ENCODE measurements at places on chromosomes 6 and 20.

GRCh38 chr20:23363257-23363649, 1.3 kb downstream of the GZF1 start:
- no peak for DNase-seq

DNA sequence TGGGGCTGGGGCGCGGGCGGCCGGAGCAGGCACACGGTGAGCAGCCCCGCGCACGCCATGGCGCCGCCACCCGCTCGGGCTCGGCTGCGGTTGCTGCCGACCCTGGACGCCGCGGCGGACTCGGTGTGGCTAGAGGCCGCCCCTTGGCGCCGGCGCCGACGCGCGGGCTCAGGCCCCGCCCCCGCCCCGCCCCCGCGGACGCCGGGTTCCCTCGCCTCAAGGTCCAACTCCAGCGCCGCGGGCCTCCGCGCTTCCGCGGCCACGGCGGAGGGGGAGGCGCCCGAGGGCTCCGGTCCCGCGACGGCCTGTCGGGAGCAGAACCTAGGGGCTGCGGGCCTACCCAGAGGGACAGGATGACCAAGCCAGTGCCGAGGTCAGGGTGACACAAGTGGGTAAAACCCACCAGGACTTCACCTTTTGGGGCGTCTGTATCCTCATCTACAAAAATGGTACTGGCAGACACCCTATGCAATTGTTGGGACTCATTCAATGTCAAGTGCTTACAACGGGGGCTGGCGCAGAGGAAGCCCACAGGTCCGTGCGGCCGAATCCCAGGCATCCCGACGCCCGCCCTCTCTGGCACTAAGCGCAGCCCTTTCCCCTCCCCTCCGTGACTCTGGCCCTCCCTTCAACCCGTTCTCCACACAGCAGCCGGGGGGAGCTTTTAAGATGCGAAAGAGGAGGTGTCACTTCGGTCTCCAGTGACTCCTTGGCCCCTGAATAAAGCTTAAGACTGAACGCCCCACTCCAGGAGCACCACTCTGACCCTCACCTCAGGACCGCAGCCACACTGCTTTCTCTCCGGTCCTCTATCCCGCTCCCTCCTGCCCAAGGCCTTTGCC, at the start of gene NECAB3:
TSS of gene NECAB3 (minus strand) at position 135 of the 842 bp plus-strand sequence. CDS start at position 59, 76 bp downstream.
- DNase-seq: peak; percentile 70

DNA sequence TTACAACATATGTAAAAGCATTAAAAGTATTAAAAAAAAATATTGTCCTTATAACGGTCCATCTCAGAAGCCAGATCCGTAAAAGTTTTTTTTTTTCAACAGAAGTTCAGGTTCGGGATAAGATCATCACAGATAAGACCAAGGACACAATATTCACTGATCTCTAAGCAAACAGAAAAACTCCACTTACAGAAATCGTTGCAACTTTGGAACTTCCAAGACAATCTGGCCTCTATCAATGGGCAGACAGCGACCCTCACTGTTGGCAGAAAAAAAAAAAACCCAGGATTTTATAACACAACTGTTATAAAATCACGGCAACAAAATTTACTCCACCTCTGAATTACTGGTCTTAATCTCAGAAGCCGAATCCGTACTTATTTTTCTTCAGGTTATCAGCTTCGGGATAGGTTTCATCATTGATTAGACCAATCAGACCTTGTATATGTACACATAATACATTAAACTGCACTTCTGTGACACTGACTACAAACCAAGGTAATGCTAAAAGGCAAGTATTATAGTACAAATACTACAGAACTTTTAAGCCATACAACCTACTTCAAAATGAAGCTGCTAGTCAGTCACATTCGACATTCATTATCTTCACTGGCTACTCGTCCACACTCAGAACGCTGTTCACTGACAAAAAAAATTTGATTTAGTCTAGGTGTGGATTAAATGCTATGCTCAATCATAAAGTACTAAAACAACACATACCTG, 34.7 kb upstream of the SYNCRIP start:
- DNase-seq: no peak

DNA sequence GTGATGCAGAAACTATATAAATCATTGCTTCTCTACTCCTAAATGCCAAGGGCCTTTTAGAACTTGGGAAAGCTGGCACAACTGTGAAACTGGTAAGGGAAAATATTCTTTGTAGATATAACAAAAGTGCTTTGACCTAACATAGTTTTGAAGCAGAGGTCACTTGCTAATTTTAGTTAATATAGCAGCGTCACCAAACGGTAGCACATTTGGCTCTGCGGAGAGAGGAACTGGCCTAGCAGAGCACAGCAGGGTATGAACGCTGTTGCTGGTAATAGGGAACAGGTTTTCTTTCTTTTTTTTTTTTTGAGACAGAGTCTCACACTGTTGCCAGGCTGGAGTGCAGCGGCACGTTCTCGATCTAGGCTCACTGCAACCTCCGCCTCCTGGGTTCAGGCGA, 67.4 kb downstream of the ECT2L start:
- DNase-seq: no peak

DNA sequence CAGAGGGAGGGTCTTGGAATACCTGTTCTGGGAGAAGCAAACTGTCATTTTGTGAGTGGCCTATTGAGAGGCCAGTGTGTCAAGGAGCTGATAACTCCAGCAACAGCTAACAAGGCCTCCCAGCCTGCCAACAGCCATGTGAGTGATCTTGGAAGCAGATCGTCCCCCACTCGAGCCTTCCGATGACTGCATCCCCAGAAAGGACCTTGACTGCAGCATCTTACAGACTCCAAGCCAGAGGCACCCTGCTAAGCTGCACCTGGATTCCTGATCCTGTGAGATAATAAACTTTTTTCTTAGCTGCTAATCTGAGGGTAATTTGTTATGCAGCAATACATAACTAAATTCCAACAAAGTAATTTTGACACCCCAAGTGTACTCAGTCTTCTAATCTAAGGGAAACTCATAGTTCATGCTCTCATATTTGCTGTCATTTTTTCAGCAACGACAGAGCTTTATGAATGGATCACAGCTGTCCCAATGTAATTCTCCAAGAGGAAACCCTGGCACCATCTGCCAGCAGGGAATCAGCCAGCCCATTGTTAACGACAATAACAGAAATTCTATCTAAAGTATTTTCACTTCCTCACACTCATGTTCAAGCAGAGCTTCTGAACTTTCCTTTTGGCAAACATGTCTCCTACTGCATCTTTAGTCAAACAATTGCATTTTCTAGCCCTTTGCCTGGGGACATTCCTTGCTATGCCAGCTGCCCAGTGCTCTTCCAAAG, 470.2 kb upstream of the BTBD3 start:
- no peak for DNase-seq

- no peak for DNase-seq
Observed at GRCh38 chr6:101086473-101086872, 205.3 kb upstream of the ASCC3 start.

GRCh38 chr20:31256959-31257358, 505 bp upstream of the DEFB115 start:
- no peak for DNase-seq

GRCh38 chr6:4291453-4292403, 156.4 kb upstream of the ECI2 start:
- DNase-seq: no peak

GRCh38 chr20:41798930-41799502, 180.8 kb upstream of the CHD6 start:
- DNase-seq: no peak

DNA sequence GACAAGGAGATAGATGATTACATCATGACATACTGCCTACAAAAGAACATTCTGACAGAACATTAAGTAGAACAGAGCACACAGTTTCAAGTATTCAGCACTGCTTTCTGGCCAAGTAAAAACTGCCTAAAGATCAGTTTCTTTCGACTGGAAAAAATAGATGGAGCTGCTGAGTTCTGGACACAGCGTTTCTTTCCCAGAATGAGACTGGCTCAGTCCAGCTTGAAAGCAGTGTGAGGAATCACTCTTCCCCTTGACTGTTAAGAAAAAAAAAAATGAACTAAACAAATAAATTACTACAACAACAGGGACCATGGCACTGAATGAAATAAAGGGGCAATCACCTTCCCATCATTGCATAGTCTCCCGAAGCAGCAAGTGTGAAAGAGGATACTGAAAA, 4.4 kb upstream of the LYRM2 start:
- DNase-seq: no peak

GRCh38 chr6:142207265-142207877, 60.3 kb downstream of the VTA1 start:
- peak; percentile 35 for DNase-seq

- DNase-seq: no peak
Observed at GRCh38 chr6:37316071-37316470, 37.7 kb upstream of the RNF8 start.

- no peak for DNase-seq
Observed at GRCh38 chr20:31630187-31630790, 7.4 kb upstream of the COX4I2 start.

- DNase-seq: no peak
Observed at GRCh38 chr6:72712910-72713309, 91.0 kb downstream of the KCNQ5 start.

- no peak for DNase-seq
Observed at GRCh38 chr6:87714093-87714842, 12.2 kb upstream of the AKIRIN2 start.

DNA sequence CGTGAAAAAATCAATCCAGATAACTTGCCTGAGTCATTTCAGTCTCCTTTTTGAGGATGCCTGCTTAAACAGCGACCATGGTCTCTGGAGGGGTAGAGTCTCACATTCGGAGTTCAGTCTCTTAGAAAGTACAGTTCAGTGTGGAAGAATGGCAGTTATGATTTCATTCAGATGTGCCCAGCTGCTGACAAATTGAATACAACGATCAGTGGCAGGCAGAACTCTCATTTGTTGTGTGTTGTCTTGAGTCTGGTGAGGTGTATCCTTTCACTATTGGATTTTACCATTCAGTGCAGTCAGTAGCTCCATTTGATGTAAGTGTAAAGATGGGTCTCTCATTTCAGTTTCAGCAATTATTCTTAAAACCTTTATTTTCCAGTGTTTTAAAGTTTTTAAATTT, 639 bp upstream of the TULP4 start:
- no peak for DNase-seq

DNA sequence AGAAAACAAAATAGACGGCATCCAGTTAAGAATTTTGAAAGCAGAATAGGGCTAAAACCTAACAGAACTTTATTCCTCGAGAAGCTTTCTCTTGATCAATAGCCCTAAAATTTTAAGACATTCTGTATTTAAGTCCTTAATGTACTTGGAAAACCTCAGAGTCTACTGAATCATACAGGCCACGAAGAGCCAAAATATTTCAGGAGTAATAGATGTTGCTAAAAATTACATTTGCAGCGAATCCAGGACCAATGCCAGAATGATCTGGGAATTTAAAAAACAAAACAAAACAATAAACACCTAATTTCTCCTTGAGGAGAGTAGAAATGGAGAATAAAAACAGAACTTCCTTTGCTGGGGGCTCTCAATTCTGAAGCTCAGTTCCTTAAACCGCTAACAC, 23.3 kb downstream of the ATXN1 start:
- no peak for DNase-seq

DNA sequence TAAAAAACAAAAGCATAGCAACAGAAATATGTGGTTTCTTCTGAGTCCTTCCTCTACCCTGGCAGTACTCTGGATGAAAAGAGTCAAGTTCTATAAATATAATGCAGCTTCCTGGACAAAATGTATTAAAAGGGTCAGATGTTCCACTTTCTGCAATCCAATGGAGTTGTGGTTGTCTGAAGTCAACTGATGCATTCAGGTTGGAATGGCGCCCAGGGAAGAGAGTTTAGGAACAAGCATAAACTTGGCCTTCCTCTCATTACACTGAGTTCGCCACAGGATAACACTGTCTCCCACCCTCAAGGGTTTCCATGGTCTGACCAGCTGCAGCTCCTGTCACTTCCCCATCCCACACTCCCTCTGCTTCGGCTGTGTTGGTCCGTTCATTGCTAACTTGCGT, 66.4 kb downstream of the PLEKHG1 start:
- no peak for DNase-seq

- DNase-seq: no peak
Observed at GRCh38 chr6:142879527-142879926, 65.4 kb downstream of the HIVEP2 start.

DNA sequence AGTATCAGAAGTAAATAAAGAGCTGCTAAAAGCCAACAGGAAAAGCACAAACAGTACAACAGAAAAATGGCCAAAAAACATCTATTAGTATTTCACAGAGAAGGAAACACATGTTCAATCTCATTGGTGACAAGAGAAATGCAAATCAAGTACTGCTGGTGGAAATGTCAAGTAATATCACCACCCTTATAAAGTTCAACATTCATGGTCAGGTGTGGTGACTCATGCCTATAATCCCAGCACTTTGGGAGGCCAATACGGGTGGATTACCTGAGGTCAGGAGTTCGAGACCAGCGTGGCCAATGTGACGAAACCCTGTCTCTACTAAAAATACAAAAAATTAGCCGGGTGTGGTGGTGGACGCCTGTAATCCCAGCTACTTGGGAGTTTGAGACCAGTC, 42.8 kb downstream of the ESF1 start:
- DNase-seq: no peak

DNA sequence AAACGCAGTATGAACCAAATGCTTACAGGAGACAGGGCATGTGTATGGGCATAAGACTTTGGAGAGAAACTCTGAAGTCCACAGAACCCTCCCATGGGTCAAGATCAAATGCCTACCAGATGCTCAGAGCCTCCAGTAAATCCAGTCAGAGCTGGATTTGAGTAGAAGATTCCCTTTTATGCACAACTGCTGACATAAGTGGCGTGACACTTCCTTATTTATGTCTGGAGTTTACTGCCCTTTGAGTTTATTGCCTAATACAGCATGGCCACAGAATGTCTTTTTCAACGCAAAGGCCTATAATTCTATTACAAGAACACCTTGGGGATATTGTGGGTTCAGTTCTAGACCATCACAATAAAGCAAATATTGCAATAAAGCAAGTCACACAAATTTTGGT, 220.0 kb upstream of the FOXQ1 start:
- DNase-seq: no peak

GRCh38 chr6:46584586-46584985, 68.0 kb downstream of the CYP39A1 start:
- no peak for DNase-seq

DNA sequence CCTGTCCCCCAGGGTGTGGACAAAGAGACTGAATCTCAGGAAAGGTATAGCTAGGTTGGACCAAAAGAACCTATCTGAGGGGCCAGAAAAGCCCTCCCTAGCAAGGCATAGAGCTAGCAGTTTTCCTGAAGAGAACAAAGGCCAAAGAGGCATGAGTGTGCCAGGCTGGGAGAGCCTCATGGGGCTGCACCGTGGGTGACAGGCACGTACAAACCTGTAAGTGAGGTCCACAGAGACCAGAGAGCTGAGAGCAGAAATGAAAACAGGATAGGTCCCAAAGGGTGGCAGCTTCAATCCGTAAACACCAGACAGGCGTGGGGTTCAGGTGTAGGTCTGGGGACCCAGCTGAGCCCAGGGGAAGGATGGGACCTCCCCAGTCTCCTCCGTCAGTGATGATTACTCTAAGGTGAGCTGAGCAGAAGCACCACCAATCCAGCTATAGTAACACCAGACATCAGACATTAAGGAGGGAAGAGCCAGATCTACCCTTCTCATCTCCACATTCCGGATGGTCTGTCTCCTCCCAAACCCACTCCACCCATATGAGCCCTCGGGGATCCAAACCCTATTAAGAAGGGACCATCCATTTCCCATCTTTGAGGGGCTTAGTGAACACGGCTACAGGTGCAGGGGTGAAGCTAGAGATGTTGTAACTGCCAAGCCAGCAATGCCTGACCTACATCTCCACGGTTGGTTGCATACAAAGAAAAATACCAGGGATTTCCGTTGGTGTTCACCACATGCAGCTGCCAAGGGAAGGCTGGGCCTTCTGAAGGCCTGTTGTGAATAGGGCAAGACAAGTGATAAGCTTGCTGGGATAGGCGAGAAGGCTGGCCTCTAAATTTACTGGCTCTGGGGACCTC, 38.3 kb downstream of the BCL2L1 start:
- DNase-seq: no peak

- DNase-seq: no peak
Observed at GRCh38 chr6:106558364-106558763, 70.9 kb downstream of the RTN4IP1 start.
